ENCODE measurements at places on chromosomes 6 and 20. TPM values are rescaled to one million over a fixed set of nuclear protein-coding genes. Genes with fewer than 3 reads are reported as not detected.

ID4 gene
- 768 TPM for total RNA-seq

DNA sequence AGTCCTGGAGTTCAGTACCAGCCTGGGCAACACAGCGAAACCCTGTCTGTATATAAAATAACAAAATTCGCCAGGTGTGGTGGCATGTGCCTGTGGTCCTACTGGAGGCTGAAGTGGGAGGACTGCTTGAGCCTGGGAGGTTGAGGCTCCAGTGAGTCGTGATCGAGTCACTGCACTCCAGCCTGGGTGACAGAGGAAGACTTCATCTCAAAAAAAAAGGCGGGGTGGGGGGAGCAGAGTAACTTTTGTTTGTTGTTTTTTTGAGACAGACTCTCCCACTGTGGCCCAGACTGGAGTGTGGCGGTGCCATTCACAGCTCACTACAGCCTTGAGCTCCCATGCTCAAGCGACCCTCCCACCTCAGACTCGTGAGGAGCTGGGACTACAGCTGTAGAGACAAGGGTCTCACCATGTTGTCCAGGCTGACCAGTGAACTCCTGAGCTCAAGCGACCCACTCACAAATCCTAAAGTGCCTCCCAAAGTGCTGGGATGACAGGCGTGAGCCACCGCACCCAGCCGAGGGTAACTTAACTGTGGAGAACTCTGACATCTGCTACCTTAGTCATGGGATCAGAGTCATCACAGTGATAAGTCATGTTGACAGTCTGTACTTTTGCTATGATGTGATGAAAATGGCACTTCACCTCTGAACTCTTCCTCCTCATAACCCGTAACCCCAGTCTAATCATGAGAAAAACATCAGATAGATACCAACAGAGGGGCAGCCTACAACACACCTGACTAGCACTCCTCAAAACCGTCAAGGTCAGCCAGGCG is 16.5 kb downstream of the PEDS1 start:
- DNase-seq: no peak

DNA sequence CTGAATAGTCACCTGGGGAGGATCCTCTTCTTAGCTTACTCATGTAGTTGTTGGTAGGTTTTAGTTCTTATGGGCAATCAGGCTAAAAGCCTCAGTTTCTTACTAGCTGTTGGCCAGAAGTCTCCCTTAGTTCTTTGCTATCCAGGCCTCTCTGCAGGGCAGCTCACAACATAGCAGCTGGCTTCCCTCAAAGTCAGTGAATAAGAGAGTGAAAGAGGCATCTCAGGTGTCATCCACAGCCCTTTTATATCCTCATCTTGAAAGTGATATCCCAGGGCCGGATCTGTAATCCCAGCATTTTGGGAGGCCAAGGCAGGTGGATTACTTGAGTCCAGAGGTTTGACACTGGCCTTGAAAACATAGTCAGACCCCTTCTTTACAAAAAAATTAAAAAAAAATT is 42.1 kb upstream of the FOXA2 start:
- DNase-seq: no peak

GRCh38 chr6:149440735-149441671 is 40.9 kb downstream of the SUMO4 start:
- DNase-seq: no peak

- no peak for DNase-seq
These were observed 327.5 kb upstream of the JARID2 start for GRCh38 chr6:14918200-14918907.
